ENCODE measurements at places on chromosomes 6 and 20. TPM values are rescaled to one million over a fixed set of nuclear protein-coding genes. Genes with fewer than 3 reads are reported as not detected.
A peak's percentile ranks its signal among the peaks of the same experiment; 100 is the strongest.

DNA sequence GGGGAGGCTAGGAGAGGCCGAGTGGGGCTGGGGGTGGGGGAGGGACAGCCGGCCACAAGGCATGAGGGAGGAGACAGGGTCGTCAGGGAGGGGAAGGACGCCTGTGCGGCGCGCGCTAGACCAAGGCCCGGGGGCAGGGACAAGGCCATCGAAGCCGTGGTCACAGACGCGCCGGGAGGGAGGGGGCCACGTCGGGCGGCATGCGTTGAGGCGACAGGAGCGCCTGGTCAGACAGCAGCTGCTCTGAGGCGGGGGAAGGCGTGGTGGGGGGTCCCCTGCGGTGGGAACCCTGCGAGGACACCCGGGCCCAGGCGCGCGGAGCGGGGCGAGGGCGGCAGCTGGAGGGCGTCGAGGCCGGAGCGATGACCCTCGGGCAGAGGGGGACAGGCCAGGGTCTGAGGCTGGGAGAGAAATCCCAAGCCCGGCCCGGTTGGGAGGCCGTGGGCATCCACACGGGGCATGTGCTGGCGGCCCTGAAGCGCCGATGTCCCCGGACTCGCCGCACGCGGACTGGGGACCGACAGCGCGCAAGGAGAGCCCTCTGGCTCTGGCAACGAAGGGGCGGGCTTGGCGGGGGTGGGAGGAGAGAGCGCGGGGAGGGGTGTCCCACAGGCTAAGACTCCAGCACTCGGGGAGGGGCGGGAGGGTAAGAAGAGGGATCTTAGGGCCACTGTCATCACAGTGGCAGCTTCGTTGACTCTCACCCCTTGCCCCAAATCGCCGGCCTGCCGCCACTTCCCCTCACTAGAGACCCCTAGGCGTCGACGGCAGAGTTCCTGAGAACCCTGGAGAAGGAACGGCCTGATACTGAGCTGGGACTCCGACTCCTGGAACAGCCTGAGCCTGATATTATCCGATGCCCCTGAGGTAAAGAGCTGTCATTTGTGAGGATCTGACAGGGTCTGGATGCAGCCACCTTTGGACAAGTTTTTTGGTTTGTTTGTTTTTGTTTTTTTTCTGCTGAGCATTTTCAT, 5.0 kb downstream of the TMEM239 start:
- DNase-seq = no peak

DNA sequence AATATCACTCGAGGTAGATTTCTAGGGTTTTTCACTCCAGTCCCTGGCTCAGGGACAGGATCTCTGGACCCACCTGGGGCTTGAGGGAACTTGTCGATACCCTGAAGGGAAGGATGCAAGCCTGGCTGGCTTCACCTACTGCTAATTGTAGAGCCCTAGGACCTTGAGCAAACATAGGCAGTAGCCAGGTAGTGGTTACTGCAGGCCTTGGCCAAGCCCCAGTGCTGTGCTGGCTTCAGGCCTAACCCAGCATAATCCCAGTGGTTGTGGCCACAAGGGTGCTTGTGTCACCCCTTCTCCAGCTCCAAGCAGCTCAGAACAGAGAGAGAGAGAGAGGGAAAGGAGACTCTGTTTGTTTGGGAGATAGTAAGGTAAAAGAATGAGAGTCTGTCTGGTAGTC, 5.8 kb upstream of the MCM9 start:
- DNase-seq = no peak

GRCh38 chr6:129329678-129330077, 380.3 kb downstream of the ARHGAP18 start:
- DNase-seq = no peak

- DNase-seq = no peak
Observed at GRCh38 chr20:16293590-16293989, 279.7 kb downstream of the KIF16B start.

- DNase-seq = no peak
Observed at GRCh38 chr6:114739656-114740055, 396.8 kb upstream of the HS3ST5 start.

- DNase-seq = peak; percentile 42
Observed at GRCh38 chr6:32664827-32665362, 1.6 kb downstream of the HLA-DQB1 start.

GRCh38 chr6:142822842-142823241, 122.1 kb downstream of the HIVEP2 start:
- DNase-seq = no peak

GRCh38 chr20:32613192-32614053, 28.3 kb upstream of the NOL4L start:
- DNase-seq = no peak

DNA sequence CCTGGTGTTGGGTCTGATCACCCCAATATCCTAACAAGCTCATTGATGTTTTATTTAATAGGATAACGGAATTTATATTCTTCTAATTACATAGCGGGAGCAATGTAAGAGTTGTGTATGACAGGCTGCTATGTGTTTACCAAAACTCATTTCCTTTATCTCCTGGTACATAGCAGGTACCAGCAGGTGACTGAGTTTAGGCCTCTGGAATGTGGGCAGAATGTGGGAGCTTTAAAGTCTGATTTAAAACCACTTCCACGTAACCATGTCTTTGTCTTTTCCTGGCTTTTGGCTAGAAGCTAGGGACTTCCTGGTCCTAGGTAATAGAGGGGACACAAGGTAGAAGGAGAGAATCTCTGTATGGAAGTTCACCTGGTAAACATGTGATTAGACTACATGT, 504.6 kb upstream of the SYNCRIP start:
- DNase-seq = no peak

GRCh38 chr6:33807606-33808005, 3.8 kb upstream of the MLN start:
- no peak for DNase-seq

Gene ISM1
- polyA plus RNA-seq = 2.5 TPM

Gene DDO
- not detected for polyA plus RNA-seq

Gene GSTA3
- not detected for polyA plus RNA-seq

Gene SMPDL3A
- polyA plus RNA-seq = not detected

Gene PLA2G7
- not detected for polyA plus RNA-seq

Gene HDGFL1
- not detected for polyA plus RNA-seq

Measured in CD4-positive, alpha-beta memory T cell (primary cell).